GM12864 (cell line): ENCODE measurements at places on chromosomes 16 and 17.

DNA sequence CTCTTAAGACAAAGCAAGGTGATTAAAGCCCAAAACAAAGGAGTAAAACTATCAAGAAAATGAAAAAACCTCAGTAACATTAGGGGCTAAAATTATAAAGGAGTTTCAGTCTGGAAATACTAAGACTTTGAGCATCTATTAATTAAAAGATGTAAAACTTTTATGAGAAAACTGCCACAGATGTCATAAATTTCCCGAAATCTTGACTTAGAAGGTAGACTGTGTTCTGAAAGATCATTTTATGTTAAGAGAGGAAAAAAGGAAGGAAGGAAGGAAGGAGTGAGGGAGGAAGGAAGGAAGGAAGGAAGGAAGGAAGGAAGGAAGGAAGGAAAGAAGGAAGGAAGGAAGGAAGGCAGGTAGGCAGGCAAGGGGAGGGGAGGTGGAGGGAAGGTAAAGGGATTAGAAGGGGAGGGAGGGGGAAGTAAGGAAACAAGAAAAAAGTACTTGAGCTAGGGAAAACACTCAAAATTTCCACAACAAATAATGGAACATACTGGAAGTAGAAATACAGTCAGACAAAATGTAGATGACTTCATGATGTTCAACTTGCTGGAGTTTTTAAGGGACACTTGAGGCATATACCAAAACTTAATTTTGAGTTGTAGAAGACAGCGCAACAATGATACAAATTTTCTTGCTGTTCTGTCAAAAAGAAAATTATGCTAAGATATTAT, 2.0 kb downstream of the KRTAP4-5 start:
- DNase-seq = no peak

- DNase-seq = peak; percentile 7
Measured at GRCh38 chr16:70715055-70715858, 29.4 kb upstream of the MTSS2 start.

DNA sequence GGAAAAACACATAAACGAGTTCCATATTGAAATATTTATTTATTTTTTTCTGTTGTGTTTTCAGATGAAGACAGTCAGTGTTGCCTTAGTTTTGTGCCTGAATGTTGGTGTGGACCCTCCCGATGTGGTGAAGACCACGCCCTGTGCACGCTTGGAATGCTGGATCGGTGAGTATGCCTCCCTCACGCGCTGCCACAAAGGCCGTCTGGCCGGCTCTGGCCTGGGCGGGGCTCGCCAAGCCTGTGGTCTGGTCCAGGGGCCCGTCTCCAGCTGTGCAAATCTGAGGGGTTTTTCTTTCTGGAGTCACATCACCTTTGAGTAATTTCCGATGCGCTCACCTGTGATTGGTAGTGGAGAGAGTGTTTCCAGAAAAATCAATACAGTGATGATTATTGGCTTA, 81.0 kb downstream of the RPTOR start:
- no peak for DNase-seq

DNA sequence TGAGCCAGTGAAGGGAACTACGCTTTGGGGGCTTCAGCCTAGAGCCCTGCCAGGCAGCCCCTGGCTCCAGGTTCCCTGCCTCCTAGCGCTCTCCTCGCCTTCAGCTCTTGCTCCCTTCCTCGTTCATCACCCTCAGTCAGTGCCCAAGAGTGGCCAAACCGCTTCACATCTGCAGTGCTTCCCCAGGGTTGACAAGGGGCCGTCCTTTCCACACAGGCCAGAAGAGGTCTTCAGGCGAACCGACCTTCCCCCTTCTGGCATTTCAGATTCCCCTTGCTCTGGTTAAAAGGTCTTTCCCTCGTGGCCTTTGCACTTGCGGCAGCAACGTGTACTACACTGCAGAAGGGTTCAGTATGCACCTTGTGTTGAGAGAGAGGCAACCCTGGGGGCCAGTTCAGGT, 4.1 kb downstream of the RASD1 start:
- no peak for DNase-seq

DNA sequence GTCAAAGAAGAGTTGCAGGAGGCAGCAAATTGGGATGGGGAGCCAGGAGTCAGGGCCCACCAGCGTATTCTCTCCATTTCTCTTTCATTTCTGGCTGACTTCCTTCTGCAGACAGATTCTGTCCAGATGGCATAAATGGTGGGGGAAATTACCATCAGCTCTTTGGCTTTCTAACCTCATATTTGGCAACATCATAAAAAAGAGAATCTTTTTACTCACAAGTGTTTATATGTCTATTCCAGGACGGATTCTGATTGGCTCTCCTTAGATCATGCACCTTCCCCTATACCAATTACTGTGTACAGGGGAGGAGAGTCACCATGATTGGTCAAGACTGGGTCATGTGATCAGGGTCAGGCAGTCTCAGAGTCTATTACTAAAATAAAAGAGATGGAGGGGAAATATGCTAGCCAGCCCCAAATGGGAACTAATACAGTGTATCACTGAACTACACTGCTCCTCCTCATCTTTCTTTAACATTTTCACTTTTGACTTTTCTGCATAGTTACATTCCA, 537.1 kb upstream of the EEF2KMT start:
- DNase-seq = no peak
